ENCODE measurements at places on chromosomes 6 and 20.

DNA sequence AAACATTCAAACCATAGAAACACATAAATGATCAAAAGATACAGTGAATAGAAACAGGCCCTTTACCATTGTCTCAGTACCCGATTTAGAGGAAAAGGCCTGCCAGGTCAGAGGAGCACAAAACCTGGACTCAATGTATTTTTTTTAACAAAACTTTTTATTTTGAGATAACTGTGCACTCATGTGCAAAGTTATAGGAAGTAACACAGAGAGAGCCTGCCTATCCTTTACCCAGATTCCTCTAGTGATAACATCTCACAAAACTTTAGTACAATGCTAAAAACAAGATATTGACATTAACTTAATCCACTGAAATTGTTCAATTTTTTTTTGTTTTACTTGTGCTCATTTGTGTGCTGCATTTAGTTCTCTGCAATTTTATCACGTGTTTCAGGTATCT is 36.8 kb upstream of the SAMD3 start:
- DNase-seq, result no peak

DNA sequence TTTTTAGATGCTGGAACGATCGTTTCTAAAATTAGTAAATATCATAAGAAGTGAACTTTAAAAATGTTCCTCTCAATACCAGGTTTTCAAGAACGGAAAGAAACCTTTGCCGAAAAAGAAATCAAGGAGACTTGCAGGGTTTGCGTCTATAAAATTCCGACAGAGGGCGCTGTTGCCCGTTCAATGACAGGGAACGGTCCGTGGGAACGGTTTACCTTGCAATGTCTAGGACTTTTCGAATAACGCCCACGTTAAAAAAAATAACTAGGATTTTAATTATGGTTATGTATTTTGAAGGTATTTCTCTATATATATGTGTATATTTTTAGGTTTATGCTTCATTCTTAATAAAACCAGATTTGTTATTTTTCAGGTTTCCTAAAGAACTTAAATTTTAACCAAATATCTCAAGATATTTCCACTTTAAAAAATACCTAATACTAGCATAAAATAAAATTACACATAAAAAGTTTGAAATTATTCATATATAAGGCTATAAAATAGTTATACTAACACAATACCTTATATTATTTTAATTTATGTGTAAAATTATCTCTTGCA is 2.5 kb upstream of the TFAP2B start:
- DNase-seq, result peak; percentile 71

- no peak for DNase-seq
These were observed 52.8 kb upstream of the VSTM2L start for GRCh38 chr20:37850036-37850592.

DNA sequence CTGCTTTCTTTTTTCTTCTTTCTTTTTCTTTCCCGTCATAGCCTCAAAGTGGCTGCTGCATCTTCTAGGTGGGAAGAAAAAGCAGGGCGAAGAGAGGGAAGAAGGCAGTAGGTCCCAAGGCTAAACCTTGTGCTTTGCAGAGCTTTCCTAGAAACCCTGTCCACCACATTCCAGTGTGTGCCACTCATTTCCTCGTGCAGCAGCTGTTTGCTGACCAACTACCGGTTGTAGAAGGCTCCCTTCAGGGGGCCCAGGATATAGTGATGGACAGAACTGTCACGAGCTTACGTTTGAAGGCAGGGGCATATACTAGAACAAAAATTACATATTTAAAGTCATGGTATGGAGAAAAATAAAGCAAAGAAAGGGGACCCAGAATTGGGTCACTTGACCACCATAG is 103.0 kb downstream of the SASH1 start:
- DNase-seq, result no peak

- no peak for DNase-seq
These were observed 14.8 kb downstream of the FAXC start for GRCh38 chr6:99334526-99335127.
